Activated naive CD4-positive, alpha-beta T cell treated with anti-CD3 and anti-CD28 coated beads for 36 hours (primary cell): ENCODE measurements at places on chromosomes 5 and 9. TPM values are rescaled to one million over a fixed set of nuclear protein-coding genes. Genes with fewer than 3 reads are reported as not detected.

Gene NEUROG1
- not detected for total RNA-seq

Gene ARHGEF37
- total RNA-seq = 2.0 TPM

Gene SLCO6A1
- not detected for total RNA-seq

Gene GADD45G
- total RNA-seq = 1.2 TPM

DNA sequence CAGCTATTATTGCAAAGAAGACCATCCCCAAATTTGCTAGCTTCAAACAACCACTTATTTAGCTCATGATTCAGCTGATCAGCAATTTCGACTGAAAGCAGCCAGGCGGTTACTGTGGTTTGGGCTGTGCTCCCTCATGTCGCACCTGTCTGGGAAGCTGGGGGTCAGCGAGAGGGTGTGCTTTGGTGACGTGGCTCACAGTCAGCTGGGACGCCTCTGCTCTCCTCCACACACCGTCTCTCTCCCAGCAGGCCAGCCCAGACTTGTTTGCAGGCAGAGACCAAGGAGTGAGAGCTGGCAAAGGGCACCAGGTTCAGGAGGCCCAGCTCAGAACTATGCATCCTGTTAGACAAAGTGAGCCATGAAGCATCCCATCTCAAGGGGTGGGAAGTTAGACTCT, 140.9 kb downstream of the SYK start:
- DNase-seq = no peak
- H3K27me3 ChIP-seq = peaks cover 5% of the 10 kb centered on the region
- H3K4me1 ChIP-seq = no peaks in the 10 kb centered on the region
- H3K4me3 ChIP-seq = no peak overlapping the region
- no peak overlapping the region for H3K27ac ChIP-seq
- no peaks in the 10 kb centered on the region for H3K36me3 ChIP-seq

GRCh38 chr5:93995126-93995621, 253.8 kb upstream of the POU5F2 start:
- DNase-seq = no peak
- no peak overlapping the region for H3K4me3 ChIP-seq
- peaks cover 7% of the 10 kb centered on the region for H3K36me3 ChIP-seq
- no peaks in the 10 kb centered on the region for H3K27me3 ChIP-seq

DNA sequence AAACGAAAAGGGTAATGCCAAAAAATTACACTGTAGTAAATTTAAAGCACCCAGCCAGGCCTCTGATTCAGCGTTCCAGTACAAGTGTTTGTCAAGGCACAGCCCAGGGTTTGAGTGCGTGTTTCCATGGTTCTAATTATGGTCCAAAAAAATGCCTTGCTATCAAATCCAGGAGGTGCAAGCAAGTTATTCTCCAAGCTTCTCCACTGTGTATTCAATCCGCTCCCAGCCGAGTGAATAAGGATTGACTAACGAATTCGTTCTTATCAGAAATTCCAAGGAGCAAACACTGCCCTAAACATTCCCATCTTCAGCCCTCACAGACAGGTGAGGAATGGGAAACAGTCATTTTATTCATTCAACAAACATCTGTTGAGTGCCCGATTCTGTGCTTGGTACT, 103.3 kb upstream of the WWC1 start:
- no peaks in the 10 kb centered on the region for H3K4me1 ChIP-seq
- no peaks in the 10 kb centered on the region for H3K36me3 ChIP-seq
- H3K4me3 ChIP-seq = no peak overlapping the region

DNA sequence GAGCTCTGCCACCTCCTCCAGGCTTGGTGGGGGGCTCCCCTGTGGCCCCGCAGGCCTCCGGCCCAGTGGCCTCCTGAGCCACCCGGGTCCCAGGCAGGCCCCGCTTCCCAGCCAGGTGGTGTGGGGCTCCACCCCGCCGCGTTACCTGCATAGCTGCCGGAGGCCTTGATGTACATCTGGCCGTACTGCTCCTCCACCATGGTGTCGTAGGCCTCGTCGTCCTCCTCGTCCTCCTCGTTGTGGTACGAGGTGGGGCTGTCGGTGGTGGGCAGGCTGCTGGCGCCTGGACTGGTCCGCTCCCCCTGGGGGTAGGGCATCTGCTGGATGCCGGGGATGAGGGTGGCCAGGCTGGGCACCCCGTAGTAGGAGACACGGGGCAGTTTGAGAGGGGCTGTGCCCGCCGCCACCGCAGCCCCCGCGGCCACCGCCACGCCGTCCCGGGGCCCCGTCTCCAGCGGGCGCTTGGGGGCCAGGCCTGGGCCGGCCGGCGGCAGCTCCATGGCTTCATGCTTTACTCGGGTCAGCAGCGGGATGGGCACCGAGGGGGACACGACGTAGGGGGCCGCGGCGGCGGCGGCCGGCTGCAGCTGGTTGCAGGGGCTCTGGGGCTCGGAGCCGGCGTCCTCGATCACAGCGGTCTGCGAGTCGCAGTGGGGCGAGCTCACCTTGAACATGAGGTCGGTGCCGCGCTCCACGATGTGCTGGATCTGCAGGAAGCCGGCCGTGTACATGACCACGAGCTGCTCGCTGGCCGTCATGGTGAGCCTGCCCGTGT, 45.4 kb downstream of the NACC2 start:
- H3K36me3 ChIP-seq = no peaks in the 10 kb centered on the region
- peaks cover 4% of the 10 kb centered on the region for H3K27me3 ChIP-seq
- no peak overlapping the region for H3K4me3 ChIP-seq
- H3K4me1 ChIP-seq = peaks cover 5% of the 10 kb centered on the region
- no peak overlapping the region for H3K27ac ChIP-seq
